ENCODE measurements at places on chromosomes 6 and 20. TPM values are rescaled to one million over a fixed set of nuclear protein-coding genes. Genes with fewer than 3 reads are reported as not detected.
A peak's percentile ranks its signal among the peaks of the same experiment; 100 is the strongest.

GRCh38 chr6:11251553-11252360 lies 19.3 kb upstream of the NEDD9 start:
- DNase-seq: peak; percentile 89

Gene MATN4
- total RNA-seq: 0.24 TPM

DNA sequence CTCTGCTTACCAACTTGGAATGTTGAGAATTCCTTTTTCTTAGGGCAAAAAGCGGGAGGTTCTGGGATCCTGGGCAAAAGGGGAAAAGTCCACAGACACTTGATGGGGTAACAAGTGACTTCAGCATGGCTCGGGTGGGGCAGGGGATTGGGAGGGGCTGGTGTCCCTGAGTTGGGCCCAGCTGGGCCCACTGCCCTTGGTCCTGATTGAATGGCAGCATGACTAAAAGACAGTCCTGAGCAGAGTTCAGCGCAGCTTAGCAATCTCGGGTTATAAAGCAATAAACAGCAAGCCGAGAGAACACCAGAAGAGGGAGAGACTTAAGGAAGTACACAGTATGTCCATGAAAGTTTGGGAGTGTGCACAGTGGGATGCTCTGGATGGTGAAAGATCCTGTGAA lies 5.6 kb downstream of the PPP2R5D start:
- DNase-seq: no peak

DNA sequence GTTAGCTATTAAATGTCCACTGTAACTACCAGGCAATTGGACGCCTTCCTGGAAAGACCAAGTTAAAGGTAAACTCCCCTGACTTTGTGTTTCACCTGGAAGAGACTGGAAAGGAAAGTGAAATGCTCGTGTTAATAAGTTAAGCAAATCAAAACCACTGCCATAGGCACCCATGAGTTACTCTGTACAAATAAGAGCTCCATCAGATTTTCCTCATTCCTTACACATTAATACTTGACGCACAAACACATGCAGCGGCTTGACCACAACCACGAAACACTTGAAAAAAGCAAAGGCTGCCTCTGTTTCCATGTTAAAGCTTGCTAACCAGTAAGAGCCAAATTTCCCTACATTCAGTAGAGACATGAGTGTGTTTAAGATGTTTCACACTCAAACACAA lies 19.8 kb downstream of the GCM1 start:
- DNase-seq: peak; percentile 80

DNA sequence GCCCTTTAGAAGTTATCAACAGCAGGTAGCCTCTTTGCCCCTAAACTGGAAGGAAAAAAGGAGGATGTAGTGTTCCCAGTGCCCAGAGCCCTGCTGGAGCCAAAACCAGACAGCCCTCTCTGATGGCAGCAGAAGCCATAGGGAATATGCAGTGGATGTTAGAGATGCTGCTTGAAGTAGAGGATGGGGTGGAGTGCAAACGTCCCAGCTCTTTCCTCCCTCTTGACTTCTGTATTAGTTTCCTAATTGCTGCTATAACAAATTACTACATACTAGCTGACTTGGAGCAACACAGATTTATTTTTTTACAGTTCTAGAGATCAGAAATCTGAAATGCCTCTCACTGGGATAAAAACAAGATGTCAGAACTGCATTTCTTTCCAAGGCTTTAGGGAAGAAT lies 12.5 kb upstream of the CD2AP start:
- DNase-seq: no peak

GRCh38 chr6:139713424-139713823 lies 339.0 kb upstream of the CITED2 start:
- peak; percentile 14 for DNase-seq

Gene FOXA2
- total RNA-seq: not detected

GRCh38 chr6:116385459-116385802 lies 14.7 kb downstream of the DSE start:
- DNase-seq: peak; percentile 91

Gene PTCRA
- not detected for total RNA-seq

DNA sequence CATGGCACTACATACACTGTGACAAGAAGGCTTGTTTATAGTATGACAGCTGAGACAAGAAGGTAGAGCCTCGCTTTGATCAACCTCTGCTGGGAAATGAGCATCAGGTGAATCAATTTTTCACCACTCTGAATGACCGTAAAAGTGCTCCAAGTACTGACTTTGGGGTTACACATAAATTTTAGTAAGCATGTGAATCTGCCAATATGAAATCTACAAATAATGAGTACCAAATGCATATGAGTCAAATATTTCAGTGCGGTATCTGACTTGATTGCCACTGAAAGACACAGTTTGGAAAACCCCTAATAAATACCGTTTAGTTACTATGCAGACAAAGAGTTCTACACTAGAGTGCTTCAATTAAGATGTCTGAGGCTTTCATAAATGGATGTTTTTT lies 77.8 kb downstream of the ATG5 start:
- DNase-seq: no peak

Gene PLA2G7
- 3.0 TPM for total RNA-seq

DNA sequence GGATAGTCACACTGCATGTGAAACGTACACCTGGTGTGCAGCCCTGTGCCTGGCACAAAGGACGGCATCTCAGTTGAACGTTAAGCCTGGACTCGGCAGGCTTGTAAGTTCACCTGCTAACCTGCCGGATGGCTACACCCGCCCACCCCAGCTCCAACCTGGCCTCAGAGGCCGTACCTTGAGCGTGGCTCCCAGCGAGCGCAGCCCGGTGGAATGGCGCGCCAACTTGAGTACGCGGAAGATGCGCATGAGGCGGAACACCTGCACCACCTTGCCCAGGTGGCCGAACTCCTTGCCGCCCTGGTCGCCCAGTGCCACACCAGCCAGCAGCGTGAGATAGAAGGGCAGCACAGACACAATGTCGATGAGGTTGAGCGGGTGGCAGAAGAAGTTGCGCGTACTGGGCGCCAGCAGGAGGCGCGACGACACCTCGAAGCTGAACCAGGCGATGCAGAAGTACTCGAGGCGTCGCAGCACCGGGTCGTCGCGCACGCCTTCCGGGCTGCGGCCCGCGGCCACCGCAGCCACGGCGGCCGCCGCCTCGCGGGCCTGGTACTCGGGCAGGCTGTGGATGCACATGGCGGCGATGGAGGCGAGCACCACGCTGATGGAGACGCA lies 3.3 kb downstream of the KCNS1 start:
- DNase-seq: no peak

- no peak for DNase-seq
Measured at GRCh38 chr6:18985996-18986395, 598.8 kb downstream of the RNF144B start.

Gene LPA
- total RNA-seq: not detected

- peak; percentile 96 for DNase-seq
Measured at GRCh38 chr6:54874349-54875048, 27.9 kb downstream of the FAM83B start.

DNA sequence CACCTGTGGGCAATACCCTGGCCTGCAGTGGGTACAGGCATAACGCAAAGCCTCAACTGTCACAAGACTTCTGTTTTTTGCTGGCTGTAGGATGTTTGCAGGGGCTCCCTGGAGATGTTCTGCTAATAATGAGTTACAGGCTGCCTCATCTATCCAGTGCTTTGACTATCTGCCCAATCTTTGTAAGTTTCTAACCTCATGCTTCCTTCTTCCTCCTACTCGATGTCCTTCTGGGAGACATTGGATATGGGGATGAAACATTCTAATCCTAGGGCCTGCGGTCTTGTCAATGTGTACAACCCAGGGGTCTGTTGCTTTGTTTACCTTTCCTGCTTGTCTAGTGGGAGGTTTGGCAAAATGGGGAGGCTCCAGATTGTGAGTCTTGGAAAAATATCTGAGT lies 136.8 kb upstream of the TCF21 start:
- DNase-seq: no peak

GRCh38 chr6:139295901-139296300 lies 4.1 kb upstream of the TXLNB start:
- DNase-seq: no peak

GRCh38 chr20:25050501-25051350 lies 7.2 kb downstream of the ACSS1 start:
- DNase-seq: no peak

DNA sequence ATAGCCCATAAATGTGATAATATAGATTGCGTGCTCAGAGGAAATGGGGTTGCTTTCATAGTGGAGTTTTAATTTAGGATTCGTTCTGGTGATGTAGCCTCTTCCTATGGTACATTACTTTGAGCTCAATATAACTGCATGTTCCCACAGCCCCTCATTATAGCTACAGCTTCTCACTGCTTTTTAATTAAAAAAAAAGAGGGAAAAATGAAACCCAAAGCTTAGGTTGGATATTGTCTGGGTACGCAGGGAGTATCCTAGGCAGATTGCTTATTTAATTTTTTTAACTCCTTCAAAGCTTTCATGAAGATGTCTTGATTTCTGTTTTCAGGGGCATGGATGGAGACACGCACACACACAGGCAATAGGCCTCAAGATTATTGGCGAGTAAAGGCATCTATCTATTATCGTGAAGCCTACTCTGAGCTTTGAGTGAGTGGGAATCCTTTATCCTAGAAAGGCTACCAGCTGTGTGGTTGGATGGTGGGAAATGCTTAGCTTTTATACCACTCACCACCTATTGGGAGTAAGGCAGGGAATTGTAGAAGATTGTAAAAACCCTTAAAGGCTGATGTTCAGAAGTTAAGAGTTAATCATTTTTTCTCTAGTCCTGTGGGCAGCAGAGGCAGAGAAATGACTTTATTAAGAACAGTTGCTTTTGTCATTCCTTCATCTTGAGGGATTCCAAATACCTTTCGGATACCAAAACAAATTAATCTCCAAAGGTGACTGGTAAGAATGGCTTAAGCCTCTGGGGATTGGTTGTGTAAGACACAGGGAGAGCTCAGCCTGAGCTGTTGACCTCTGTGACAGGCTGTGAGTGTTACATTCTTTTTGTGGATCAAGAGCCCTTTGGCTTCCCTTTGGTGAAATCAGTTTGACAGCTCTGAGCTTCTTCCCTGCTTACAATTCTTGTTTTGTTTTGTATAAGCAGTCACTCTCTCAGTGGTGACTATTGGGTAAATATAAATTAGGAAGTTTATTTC lies 33.4 kb downstream of the CTNNBL1 start:
- DNase-seq: no peak

DNA sequence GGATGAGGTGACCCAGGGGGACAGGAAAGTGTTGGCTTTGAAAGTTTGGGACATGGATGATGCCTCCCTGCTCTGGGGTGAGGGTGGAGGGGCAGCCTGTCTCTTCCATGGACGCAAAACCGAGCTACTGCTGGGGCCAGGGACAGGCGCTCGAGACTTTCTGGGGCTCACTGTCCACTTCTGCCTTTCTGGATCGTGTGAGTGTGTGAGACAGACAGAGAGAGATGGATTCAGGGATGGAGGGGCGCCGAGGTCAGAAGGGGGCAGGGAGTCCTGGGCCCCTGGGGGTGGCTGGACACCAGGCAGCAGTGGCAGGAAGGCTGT lies 78.0 kb upstream of the GATA5 start:
- no peak for DNase-seq

DNA sequence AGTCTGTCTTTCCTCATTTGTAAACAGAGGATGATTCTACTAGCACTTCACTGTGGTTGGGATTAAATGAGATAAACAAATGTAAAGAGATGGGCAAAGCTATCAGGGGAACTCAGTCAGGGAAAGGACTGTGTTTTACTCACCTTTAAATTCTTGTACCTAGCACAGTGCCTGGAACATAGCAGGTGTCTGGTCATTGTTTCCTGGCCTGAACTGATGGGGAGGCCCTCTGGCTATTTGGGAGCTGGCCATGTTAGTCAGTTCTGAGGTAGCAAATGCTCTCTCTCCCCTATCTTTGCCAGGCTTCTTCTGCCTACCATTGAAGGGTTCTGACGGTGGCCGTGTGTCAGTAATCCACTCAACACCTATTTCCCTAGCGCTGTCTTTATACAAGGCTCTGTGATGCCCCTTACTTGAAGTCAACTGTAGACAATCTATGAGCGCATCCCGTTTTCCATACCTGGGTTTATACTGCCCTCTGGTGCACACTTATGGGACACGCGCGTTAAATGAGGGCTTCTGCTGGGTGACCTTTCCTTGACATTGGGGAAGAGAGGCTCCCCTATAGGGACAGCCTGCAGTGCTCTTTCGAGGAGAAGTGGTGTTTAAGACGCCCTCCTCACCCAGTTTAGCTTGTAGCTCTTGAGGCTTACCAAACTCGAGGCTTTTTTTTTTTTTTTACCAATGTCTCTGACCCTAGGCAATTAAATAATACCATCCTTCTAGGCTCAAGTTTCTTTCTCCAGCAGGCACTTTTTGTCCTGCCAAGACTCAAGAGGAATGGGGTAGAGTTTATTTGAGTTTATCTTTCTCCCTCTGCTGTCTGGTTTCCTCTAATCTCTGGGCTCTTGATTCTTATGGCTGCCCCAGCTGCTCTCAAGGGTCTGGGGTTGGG lies 4.0 kb upstream of the SPATS1 start:
- peak; percentile 48 for DNase-seq

- no peak for DNase-seq
Measured at GRCh38 chr6:131724114-131724513, 13.3 kb upstream of the CTAGE9 start.

Gene ARHGAP40
- 1.2 TPM for total RNA-seq

Gene XPO5
- total RNA-seq: 44.2 TPM

- DNase-seq: no peak
Measured at GRCh38 chr6:4677751-4678065, 98.5 kb upstream of the CDYL start.

Gene FLOT1
- total RNA-seq: 57.5 TPM

Gene COL20A1
- not detected for total RNA-seq

DNA sequence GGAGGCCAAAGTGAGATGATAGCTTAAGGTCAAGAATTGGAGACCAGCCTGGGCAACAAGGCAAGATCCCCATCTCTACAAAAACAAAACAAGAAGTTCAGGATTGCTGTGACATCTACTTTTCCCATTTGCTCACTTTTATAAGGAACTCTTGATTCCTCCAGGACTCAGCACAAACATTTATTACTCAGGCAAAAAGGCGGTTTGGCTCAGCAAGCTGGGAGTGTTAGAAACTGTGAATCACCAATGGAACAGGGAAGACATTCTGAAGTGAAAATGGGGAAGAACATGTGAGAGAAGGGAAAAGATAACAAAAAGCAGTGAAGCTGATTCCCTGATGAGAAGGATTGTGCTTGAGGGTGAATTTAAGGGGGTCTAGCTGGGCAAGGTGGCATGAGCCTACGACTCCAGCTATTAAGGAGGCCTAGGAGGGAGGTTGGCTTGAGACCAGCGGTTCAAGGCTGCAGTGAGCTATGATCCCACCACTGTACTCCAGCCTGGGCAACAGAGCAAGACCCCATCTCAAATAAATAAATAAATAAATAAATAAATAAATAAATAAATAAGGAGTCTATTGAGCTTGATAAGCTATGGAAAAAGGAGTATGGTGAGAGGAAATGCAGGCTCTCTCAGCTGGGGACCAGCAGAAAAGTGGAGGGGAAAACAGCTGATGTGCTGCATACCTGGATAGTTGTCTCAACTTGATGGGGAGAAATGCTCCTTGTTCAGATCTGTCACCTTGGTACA lies 65.4 kb upstream of the HDDC2 start:
- no peak for DNase-seq

Gene ULBP2
- 12.9 TPM for total RNA-seq

- DNase-seq: no peak
Measured at GRCh38 chr20:53654932-53655624, 61.4 kb upstream of the ZNF217 start.

Gene HSPA1B
- total RNA-seq: 20.2 TPM

- DNase-seq: no peak
Measured at GRCh38 chr20:41174373-41174772, 37.0 kb downstream of the PLCG1 start.
